ENCODE measurements at places on chromosomes 16 and 17. TPM values are rescaled to one million over a fixed set of nuclear protein-coding genes. Genes with fewer than 3 reads are reported as not detected.

DNA sequence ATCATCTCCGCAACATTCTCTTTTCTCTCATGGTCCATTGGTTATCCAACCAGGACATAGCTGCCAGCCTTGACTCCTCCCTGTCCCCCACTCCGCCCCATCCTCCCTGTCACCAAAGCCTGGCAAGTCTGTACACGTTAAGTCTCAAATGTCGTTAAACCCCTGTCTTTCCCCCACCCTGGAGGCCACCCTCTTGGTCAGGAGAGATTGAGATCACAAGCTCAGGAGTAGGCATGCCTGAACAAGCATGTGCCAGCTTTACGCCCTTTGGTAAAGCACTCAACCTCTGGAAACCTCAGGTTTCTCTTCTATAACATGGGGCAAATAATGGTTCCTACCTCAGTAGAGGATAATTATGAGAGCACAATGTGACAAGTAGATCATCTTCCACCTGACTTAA is 38.1 kb upstream of the CCL1 start:
- H3K27ac ChIP-seq = no peak overlapping the region
- peaks cover 38% of the 10 kb centered on the region for H3K4me1 ChIP-seq
- no peaks in the 10 kb centered on the region for H3K36me3 ChIP-seq
- no peak overlapping the region for H3K4me3 ChIP-seq
- no peak for DNase-seq
- H3K27me3 ChIP-seq = no peaks in the 10 kb centered on the region

DNA sequence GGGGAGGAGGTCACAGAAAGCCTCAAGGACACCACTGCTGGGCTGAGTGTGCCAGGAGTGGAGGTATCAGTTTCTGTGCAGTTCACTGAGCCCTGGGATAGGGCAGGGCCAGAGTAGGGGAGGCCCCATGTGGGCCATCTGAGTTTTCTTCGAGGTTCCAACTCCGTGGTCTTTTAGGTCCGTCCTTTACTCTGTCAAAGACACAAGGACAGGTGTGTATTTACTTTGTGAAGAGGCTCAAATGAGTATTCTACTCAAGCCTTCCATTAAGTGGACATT is 59.5 kb downstream of the USP22 start:
- peaks cover 9% of the 10 kb centered on the region for H3K36me3 ChIP-seq
- no peak for DNase-seq
- H3K4me3 ChIP-seq = no peak overlapping the region
- no peaks in the 10 kb centered on the region for H3K27me3 ChIP-seq
- H3K27ac ChIP-seq = no peak overlapping the region
- H3K4me1 ChIP-seq = peaks cover 1% of the 10 kb centered on the region

DNA sequence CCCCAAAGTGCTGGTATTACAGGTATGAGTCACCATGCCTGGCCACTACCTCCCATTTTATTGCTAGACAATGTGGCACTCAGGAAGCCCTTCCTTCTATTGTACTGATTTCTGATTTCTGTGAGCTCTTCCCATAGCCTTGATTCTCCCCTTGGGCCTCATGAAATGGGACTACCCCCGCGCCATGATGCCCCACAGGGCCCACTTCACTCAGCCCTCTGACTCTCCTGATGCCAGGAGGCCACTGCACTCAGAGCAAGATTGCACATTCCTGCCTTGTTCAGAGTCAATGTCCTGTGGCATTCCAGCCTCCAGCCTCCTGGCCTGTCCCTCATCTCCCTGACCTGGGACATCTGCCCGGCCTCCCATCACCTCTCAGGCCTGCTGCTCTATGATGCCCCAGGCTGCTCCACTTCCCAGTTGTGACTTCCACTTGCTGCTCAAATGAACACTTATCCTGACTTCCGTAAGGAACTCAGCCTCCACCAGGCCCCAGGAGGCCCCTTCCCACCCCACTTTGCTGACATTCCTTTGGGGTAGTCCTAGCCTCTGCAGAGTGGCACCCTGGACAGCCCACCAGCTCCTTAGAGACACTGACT is 66.6 kb upstream of the KSR1 start:
- no peak overlapping the region for H3K27ac ChIP-seq
- H3K27me3 ChIP-seq = peaks cover 2% of the 10 kb centered on the region
- no peak for DNase-seq
- H3K36me3 ChIP-seq = no peaks in the 10 kb centered on the region
- H3K4me3 ChIP-seq = no peak overlapping the region

DNA sequence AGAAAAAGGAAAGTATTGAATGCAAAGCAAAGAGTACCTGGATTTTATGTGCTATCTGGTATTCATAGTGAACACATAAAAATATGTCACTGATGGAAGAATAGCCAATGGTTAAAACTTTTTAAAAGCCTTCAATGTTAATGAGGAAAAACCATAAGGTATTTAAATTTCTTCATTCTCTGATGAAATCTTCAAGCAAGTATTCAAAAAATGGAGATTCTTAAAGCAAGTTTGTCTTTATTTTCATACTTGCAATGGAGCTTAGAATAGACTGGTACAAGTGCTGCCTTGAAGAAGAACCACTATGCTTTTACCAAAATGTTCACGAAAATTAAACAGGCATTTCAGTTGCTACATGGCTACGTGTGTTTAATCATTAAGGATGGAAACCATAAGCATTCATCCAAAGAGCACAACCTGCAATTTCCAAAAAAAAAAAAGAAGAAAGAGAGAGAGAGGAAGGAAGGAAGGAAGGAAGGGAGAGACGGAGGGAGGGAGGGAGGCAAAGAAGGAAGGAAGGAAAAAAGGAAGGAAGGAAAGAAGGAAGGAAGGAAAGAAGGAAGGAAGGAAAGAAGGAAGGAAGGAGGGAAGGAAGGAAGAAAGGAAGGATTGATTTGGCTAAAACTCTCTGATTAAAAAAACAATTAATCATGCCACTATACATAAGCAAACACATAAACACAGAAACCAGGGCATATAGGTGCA is 17.6 kb downstream of the HS3ST3A1 start:
- no peak overlapping the region for H3K27ac ChIP-seq
- no peaks in the 10 kb centered on the region for H3K36me3 ChIP-seq
- H3K4me1 ChIP-seq = no peaks in the 10 kb centered on the region
- peaks cover 19% of the 10 kb centered on the region for H3K27me3 ChIP-seq

DNA sequence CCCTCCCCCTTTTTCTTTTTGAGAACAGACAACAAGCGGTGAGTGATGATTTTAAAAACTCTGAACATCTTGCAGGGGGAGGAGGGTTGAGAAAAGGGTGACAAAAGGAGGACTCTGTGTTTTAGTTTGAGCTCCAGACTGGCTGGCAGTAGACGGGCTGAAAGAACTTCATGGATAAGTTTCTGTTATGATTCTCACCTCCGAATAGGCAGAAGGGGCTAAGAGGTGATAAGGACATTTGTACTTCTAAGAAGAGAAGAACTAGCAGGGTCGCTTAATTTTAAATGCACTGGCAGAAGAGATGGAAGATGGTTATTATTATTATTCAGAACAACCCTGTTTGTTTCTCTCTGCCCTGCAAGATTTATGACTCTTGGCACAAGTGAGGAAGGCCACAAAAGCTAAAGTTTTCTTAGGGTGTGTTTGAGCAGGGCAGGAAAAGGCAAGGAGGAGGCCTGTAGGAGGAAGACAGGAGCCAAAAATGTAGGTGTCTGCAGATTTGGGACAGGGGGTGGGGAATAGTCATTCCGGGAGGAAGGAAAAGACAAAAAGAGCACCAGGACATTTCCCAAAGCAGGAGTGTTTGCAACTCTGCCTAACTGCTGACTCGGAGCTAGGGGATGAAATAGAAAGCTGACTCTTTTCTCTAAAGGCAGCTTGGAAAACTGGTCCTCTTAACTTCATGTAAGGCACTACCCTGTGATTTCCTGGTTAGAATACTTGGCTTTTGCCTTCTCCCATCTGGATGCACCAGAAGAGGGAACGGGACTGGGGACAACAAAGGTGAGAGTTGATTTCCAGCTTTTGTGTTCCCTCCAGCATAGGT is 11.9 kb upstream of the HOXB2 start:
- H3K4me3 ChIP-seq = peak overlapping the region; percentile 38
- no peaks in the 10 kb centered on the region for H3K36me3 ChIP-seq
- H3K4me1 ChIP-seq = peaks cover 11% of the 10 kb centered on the region
- H3K27ac ChIP-seq = no peak overlapping the region
- no peak for DNase-seq

Gene SLC38A7
- polyA plus RNA-seq = 5.8 TPM

All from naive B cell (primary cell).